ENCODE measurements at places on chromosomes 13 and 19.

DNA sequence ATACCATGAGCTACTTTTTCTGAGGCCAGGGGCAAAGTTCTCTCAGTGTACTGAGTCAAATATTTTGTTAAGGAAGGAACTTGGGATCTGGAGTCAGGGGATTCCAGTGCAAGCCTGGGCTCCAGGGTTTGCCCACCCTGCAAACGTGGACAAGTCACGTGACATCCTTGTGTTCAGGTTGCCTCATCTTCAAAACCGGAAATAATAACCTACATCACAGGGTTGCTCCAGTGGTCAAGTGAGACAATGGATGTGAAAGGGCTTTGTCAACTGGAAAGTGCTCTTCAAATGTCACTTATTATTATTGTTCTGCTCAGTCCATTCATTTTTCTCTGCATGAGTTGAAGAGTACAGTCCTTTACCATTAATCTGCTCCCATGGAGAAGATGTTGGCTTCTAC is 414.9 kb downstream of the COG6 start:
- DNase-seq = no peak

GRCh38 chr19:29662604-29663404 is 2.5 kb upstream of the PLEKHF1 start:
- no peak for DNase-seq

DNA sequence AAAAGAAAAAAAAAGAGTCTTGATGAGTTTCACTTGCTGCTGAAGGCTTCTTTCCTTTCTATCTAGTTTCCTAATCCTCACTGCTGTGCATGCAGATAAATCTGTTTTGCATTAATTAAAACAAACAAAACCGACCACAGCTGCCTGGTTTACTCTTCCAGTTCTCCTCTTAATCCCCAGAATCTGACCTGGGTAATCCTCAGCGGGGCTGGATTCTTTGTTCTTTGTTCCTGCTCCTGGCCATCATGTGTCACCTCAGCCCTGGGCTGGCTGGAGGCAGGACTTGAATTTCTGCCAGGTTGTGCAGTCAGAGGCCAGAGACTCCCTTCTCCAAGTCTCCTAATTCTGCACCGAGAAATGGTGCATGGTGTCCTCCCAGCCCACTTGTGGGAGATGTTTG is 52.2 kb upstream of the CYP4F8 start:
- DNase-seq = no peak

- no peak for DNase-seq
These were observed 331.8 kb downstream of the ITGBL1 start for GRCh38 chr13:101784313-101784712.

DNA sequence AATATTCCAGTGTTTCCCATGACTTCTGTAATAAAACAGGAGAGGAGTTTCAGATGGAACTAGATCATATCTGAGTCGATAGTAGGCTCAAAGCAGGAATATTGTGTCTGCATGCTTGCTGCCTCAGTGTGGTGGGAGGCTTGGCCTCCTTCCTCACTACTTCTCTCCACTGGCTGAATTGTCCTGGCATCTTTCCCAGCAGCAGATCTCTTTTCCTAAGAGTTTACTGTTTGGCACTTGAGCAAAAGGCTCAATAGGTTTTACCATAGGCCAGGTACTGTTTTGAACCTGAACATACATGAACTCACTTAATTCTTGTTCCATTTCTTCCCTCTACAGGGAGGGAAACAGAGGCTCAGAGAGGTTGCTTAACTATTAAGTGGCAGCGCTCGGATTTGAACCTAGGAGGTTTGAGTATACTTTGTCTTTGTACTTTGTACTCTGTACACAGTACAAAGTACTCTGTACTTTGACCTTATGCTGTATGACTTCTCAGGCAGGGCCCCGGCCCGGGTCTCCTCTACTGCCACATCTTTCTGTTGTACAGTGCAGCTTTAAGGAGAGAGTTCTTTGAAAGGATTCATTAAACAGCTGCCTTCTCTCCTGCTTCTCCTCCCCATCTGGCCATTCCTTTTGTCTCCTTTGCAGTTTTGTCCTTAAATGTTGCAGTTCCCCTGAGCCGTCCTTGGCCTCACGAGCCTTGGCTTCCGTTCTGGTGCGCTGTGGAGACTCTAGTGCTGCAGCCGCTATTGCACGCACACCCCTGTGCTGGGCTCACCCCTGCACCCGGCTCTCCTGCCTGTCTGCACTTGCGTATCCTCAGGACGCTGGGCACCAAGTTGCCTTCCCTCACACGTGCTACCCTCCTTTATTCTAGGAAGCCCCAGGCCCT is 8.1 kb downstream of the B3GLCT start:
- no peak for DNase-seq

GRCh38 chr19:2612619-2613249 is 89.8 kb downstream of the GNG7 start:
- no peak for DNase-seq
